ENCODE measurements at places on chromosomes 3 and 15.
A peak's percentile ranks its signal among the peaks of the same experiment; 100 is the strongest.

DNA sequence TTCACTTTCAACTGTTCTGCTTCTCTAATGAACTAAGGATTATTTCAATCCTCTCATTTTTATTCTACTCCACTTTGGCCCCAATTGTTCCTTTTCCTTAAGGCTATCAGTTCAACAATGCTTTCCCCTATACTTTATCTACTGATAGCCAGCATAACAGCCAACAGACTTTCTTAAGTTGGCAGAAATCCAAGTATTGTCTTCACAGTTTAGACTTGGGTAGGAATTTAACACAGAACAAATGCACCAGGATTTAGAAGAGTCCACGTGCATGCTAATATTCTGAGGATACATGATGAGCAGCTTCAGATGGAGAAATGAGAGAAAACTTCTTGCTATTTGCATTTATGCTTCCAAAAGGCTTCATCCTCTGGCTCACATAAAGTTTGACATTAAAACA is 54.8 kb downstream of the FBN1 start:
- DNase-seq = no peak

- DNase-seq = peak; percentile 41
Measured at GRCh38 chr3:184685646-184686045, 26.2 kb downstream of the MAGEF1 start.

DNA sequence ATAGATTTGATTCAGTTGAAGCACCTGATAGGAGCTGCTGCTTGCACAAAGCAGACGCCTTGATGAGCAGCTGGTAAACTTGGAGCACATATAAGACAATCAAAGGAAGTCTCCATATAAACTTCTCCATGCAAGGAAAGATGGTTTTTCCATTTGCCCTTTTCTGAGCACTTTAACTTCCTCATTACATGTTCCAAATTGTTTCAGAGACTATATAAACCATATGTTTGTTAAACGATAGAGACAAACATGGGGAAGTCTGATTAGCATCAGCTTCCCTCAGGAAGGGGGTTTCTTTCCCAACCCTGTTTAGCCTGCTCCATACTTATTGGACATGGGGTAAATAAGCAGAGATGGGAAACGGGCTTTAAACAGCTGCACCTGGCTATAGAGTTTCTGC is 88.0 kb downstream of the DHX36 start:
- no peak for DNase-seq

DNA sequence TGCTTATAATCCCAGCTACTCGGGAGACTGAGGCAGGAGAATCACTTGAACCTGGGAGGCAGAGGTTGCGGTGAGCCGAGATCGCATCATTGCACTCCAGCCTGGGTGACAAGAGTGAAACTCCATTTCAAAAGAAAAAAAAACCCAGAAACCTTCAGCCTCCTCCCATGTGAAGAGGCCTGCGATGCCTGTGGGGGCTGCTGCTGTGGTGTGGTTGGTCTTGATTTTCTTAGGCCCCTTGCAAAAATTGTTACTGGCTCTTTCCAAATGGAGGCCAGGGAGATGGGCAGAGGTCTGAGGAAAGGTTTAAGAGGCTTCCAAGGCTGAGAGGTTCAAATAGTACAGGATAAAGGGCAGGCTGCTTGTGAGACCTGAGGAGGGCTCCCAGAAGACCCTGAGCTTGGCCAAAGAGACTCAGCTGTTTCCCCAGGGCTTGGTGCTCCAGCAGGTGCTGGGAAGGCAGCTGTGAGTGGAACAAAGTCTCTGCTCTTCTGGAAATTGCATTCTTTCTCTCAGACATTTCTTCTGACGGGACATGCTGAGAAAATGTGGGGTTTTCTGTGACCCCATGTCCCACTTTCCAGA is 18.4 kb downstream of the GCSAM start:
- no peak for DNase-seq

- peak; percentile 75 for DNase-seq
Measured at GRCh38 chr3:45224824-45225464, 1.1 kb downstream of the TMEM158 start.

Data from urothelium cell line (cell line).